ENCODE measurements at places on chromosomes 6 and 20.

GRCh38 chr20:38167851-38168760 is 3.0 kb upstream of the TGM2 start:
- DNase-seq, result no peak

DNA sequence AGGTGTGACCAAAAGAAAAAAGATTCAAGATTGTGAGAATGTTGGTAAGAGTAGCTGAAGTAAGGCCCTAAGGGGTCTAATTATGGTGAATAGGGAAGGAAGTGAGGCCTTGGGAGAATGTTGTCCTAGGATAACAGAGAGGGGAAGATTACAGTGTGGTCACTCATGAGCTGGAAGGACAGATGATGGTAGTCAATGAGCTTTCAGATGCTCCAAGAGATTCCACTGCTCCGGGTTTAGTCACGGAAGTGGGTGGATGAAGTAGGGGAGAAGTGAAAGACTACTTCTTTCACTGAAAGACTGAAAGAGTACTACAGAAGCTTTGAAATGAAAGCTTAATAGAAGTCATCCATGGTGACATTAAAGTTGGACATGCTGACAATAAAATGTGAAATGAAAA is 108.5 kb downstream of the MMS22L start:
- no peak for DNase-seq

- DNase-seq, result peak; percentile 21
These were observed 52.8 kb upstream of the FILIP1 start for GRCh38 chr6:75546381-75546780.

DNA sequence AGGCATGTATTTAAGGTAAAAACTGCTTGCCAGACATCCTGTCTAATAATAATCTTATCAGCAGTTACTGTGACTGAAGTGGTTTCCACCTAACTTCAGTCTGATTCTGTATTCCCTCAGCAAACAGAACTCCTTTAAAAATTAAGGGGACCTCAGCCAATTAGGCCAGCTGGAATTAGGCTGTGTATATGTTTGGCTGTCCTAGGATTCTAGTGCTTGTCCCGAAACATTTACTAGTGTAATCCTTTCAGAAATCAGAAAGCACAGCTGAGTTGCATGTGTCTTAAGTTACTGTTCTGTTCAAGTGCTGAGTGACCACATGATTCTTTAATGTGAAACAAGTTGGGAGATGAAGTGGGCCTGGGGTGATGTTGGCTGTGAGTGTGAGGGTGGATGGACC is 120.9 kb upstream of the SUPT3H start:
- no peak for DNase-seq

Data from erythroblast (primary cell).